ENCODE measurements at places on chromosomes 4 and X.
A peak's percentile ranks its signal among the peaks of the same experiment; 100 is the strongest.

GRCh38 chrX:29318012-29318411 is 730.8 kb downstream of the IL1RAPL1 start:
- no peak for DNase-seq

GRCh38 chr4:2281575-2282343 is 19.9 kb upstream of the MXD4 start:
- peak; percentile 65 for DNase-seq

DNA sequence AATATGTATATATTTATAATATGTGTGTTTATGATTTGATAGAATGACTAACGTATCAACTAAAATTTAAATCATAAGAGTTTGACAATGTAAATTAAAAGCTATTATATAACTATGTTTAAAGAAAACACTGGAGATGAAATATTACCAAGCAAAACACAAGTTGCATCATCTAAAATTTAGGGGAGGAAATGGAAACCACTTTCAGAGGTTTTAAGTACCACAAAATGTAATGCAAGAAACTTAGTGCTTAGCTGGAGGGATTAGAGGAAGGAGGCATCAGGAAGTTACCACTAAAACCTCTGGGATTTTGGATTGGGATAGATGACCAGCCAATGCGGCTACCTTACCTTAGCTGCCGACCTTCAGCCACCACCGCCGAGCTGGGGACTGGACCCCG is 1192.1 kb upstream of the PRKX start:
- no peak for DNase-seq

GRCh38 chrX:8743126-8743732 is 11.3 kb upstream of the ANOS1 start:
- DNase-seq = peak; percentile 72

- peak; percentile 85 for DNase-seq
Measured at GRCh38 chrX:15675490-15675921, 10.9 kb upstream of the CLTRN start.

- peak; percentile 71 for DNase-seq
Measured at GRCh38 chrX:154541896-154542722, 4.5 kb downstream of the G6PD start.
